ENCODE measurements at places on chromosomes 3 and 15.

GRCh38 chr3:141965471-141965870 is 89.0 kb downstream of the ATP1B3 start:
- DNase-seq = no peak

- no peak for DNase-seq
These were observed 8.7 kb downstream of the KIF7 start for GRCh38 chr15:89646416-89647141.

DNA sequence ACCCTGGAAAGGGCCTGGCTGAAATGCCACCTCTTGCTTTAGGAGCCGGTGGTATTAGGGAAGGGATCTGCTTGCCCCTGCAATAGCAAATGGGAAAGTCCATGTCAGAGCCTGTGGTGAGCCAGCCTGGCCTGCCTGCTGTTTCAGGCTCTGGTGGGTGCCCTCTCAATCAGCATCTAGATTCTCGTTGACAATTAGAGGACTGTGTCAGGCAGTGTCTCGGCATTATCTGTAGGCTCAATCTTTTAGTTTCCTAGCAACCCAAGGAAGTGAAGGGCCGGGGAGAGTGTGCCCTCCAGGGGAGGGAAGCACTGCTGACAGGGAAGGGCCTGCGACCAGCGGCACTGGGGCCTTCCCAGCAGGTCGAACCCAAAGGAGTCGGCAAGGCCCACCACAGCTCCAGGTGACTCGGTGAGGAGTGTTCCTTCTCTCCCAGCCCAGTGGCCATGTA is 42.1 kb downstream of the TLE3 start:
- DNase-seq = no peak

DNA sequence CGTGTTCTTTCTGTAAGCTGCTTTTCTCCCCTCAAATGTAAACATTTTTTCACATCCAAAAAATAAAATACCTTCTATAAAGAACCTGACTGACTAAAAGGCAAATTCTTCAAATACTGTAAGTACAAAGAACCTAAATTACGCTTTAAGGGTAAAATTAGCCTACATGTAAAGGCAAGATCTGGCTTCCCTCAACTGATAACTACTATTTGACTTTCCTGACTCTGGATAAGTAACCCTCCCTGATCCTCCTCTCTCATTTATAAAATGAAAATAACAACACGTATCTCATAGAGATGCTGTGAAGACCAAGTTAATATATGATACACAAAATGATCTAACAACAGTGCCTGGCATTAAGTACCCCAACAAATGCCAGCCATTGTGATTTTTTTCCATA is 12.2 kb downstream of the ADAM10 start:
- DNase-seq = no peak

- no peak for DNase-seq
These were observed 177.2 kb downstream of the LPP start for GRCh38 chr3:188331166-188331565.

DNA sequence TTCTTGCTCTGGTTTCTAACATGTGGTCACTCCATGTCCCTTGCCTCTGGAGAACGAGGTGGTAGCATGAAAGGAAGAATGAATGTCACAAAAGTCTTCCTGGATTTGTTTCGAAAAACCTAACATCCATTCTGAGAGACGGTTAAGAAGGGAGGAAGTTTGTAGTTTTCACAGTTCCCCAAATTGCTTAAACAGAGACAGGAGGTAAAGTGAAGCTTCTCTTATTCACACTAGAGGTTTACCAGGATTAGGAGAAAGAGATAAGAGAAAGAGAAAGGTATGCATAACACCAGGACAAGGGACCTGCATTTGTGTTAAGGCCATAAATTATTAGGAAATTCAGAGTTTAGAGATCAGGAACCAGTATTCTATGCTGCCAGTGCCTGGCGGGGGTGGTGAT is 228.1 kb downstream of the CPNE4 start:
- DNase-seq = no peak

DNA sequence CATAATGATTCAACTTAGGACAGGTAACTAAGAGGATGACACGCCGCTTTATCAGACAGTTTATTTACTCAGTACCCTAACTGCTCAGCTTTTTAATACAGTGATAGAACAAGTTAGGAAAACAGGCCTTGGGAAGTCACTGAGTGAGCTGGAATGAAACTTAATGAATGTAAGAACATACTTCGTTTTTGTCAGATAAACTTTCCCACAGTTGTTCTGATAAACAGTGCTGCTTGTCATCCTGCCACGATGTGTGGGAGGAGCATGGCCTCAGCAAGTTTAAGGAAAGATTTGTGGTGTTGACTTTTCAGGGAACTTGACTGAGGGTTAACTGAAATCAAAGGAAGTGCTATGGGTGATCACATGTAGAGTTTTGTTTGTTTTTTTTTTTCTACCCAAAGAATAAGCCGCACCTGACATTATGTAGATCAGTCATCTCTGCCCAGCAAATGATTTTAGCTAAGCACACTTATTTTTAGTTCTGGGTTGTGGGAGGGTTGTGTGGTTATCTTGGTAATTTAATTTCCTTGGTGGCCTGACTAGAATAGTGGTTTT is 5.6 kb upstream of the P2RY14 start:
- DNase-seq = no peak

GRCh38 chr3:61448378-61448777 is 113.0 kb upstream of the PTPRG start:
- DNase-seq = no peak

- no peak for DNase-seq
These were observed 73.7 kb downstream of the CCNL1 start for GRCh38 chr3:157086060-157086750.
